Aorta (tissue), 5 donors: ENCODE measurements at places on chromosomes 13 and 19.

DNA sequence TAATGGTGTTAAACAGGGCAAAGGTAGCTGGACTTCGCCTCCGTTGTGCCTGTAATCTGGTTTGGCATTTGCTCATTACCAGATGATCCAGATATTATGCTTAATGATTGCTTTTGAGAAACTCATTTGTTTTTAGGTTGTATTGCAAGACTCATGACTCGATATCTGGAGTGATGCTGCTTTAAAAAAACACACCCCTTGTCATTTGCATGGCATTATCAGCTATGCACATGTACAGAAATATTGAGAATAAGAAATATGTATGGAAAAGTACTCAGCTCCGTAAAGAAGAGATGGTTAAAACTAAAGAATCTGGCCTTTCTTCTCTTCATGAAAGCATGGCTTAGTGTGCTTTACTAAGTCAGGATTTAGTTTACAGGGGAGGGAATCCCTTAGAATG is 95.0 kb downstream of the ARHGEF7 start:
- H3K27ac ChIP-seq: no peak overlapping the region
- H3K36me3 ChIP-seq: no peaks in the 10 kb centered on the region
- DNase-seq: no peak
- H3K4me3 ChIP-seq: peak overlapping the region; percentile 20
- H3K4me1 ChIP-seq: peaks cover 2% of the 10 kb centered on the region

DNA sequence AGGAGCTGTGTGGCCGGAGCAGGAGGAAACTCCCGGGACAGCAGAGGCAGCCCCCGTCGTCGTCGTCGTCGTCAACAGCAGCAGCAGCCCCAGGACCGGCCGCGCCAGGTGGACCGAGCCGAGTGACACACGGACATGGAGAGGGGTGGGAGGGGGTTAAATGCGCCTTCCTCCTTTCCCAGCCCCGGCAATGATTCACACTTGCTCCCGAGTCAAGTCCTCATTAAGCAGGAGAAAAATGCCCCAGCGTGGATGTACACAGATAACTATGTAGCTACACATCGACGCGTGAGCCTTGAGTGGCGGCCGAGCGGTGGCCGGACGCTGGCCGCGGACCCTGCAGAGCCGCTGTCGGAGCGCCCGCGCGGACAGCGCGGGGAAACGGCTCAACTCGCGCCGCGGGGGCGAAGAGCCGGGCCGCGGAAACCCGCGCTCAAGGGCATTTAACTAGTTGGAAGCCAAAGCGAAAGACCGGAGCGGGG is 645 bp downstream of the UBL3 start:
- H3K4me3 ChIP-seq: peak overlapping the region; percentile 85
- H3K4me1 ChIP-seq: no peaks in the 10 kb centered on the region
- peak overlapping the region; percentile 96 for H3K27ac ChIP-seq
- no peaks in the 10 kb centered on the region for H3K36me3 ChIP-seq

DNA sequence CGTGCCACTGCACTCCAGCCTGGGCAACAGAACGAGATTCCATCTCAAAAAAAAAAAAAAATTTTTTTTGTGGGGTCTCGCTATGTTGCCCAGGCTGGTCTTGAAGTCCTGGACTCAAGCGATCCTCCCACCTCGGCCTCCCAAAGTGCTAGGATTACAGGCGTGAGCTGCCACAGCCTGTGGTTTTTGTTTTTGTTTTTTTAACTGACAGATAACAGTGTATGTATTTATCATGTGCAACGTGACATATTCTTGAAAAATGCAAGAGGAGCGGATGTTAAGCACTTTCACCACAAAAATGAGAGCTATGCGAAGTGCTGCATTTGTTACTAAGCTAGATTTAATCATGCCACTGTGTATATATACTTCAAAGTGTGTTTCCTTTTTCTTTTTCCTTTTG is 49.0 kb downstream of the ARHGEF18 start:
- H3K4me3 ChIP-seq: no peak overlapping the region
- H3K4me1 ChIP-seq: no peaks in the 10 kb centered on the region
- no peak overlapping the region for H3K27ac ChIP-seq
- no peak for DNase-seq

DNA sequence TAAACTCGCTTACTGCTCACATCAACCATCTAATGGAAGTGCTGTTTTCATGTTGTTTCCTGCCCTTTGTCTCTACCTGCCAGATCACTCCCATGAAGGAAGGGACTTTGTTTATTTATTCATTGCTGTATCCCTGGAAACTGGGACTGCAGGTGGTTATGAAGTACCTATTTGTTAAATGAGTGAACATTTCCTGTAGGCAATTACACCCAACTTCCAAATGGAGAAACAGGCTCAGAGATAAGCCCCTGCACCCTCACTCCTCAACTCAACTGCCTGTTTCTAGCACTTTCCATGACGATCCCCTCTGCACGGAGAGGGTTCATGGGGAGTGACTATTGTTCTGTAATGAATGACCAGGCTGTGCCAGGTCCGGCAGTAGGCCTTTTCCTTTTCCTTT is 1.9 kb upstream of the SELENOW start:
- H3K36me3 ChIP-seq: peaks cover 4% of the 10 kb centered on the region
- no peaks in the 10 kb centered on the region for H3K4me1 ChIP-seq
- H3K4me3 ChIP-seq: no peak overlapping the region
- no peaks in the 10 kb centered on the region for H3K27me3 ChIP-seq

GRCh38 chr13:29266756-29267733 is 328.4 kb downstream of the SLC7A1 start:
- H3K36me3 ChIP-seq: peaks cover 3% of the 10 kb centered on the region
- H3K4me1 ChIP-seq: no peaks in the 10 kb centered on the region
- H3K27ac ChIP-seq: no peak overlapping the region
- H3K4me3 ChIP-seq: no peak overlapping the region

GRCh38 chr19:21352830-21353229 is 6.0 kb upstream of the ZNF738 start:
- no peak for DNase-seq
- H3K36me3 ChIP-seq: no peaks in the 10 kb centered on the region
- H3K4me1 ChIP-seq: no peaks in the 10 kb centered on the region
- H3K4me3 ChIP-seq: no peak overlapping the region

DNA sequence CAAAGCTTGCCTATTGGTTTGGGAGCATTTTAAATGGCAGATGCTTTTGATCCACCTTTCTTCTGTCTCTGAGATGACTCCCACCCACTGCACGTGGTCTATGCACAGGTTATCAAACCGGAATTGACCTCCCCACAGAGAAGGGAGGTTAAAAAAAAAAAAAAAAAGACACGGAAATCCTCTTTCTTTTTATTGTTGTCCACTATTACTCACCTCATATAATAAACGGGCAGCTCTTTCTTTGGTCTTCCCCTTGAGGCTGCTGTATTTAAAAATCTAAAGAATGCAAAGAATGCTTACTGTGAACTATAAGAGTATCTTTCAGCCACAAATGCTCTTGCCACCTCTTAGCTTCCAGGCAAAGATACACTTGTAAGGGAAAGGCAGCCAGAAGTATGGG is 329.7 kb downstream of the NDFIP2 start:
- no peaks in the 10 kb centered on the region for H3K36me3 ChIP-seq
- H3K27ac ChIP-seq: no peak overlapping the region
- no peak for DNase-seq
- no peaks in the 10 kb centered on the region for H3K4me1 ChIP-seq

- DNase-seq: no peak
- no peak overlapping the region for H3K27ac ChIP-seq
- H3K4me3 ChIP-seq: peak overlapping the region; percentile 65
- H3K4me1 ChIP-seq: no peaks in the 10 kb centered on the region
- H3K27me3 ChIP-seq: no peaks in the 10 kb centered on the region
These were observed 968 bp downstream of the RAVER1 start for GRCh38 chr19:10332158-10332964.

DNA sequence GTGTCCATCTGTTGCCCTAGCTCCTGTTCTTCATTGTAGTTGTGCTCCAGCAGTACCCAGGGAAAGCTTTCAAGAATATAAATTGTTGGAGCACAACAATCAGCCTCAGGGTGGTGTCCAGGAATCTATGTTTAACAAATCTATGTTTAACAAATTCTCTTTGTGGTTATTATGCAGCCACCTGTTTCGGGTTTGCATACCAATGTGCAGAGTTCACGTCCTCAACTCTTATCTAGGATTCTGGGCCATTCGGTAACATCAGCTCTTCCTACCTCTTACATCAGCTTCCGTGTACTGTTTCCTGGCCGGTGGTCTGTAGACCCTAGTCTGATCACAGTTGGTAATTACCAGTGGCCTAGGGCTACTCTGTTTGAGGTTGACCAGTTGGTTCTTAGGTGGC is 17.0 kb downstream of the MTUS2 start:
- no peak overlapping the region for H3K4me3 ChIP-seq
- DNase-seq: no peak
- peaks cover 3% of the 10 kb centered on the region for H3K4me1 ChIP-seq
- H3K27ac ChIP-seq: no peak overlapping the region

- no peaks in the 10 kb centered on the region for H3K27me3 ChIP-seq
- no peaks in the 10 kb centered on the region for H3K4me1 ChIP-seq
- H3K4me3 ChIP-seq: no peak overlapping the region
These were observed 17.7 kb upstream of the KLF5 start for GRCh38 chr13:73040968-73041596.

- DNase-seq: no peak
- H3K27me3 ChIP-seq: no peaks in the 10 kb centered on the region
- H3K4me3 ChIP-seq: no peak overlapping the region
- H3K4me1 ChIP-seq: no peaks in the 10 kb centered on the region
- H3K27ac ChIP-seq: no peak overlapping the region
These were observed 26.2 kb upstream of the OR7C2 start for GRCh38 chr19:14915116-14915515.

- H3K4me1 ChIP-seq: no peaks in the 10 kb centered on the region
- no peaks in the 10 kb centered on the region for H3K36me3 ChIP-seq
- no peaks in the 10 kb centered on the region for H3K27me3 ChIP-seq
These were observed 624.8 kb downstream of the LIG4 start for GRCh38 chr13:107590556-107590955.

GRCh38 chr13:44046428-44046827 is 166.7 kb downstream of the LACC1 start:
- H3K36me3 ChIP-seq: no peaks in the 10 kb centered on the region
- H3K27ac ChIP-seq: no peak overlapping the region
- H3K4me1 ChIP-seq: no peaks in the 10 kb centered on the region
- H3K27me3 ChIP-seq: no peaks in the 10 kb centered on the region
- H3K4me3 ChIP-seq: no peak overlapping the region

- H3K36me3 ChIP-seq: peaks cover 11% of the 10 kb centered on the region
- H3K27me3 ChIP-seq: no peaks in the 10 kb centered on the region
- H3K27ac ChIP-seq: no peak overlapping the region
- no peak for DNase-seq
These were observed 12.9 kb downstream of the ADGRE5 start for GRCh38 chr19:14394167-14394566.

GRCh38 chr13:56563663-56564062 is 577.1 kb upstream of the PRR20A start:
- H3K4me3 ChIP-seq: no peak overlapping the region
- no peaks in the 10 kb centered on the region for H3K36me3 ChIP-seq
- no peaks in the 10 kb centered on the region for H3K4me1 ChIP-seq
- H3K27ac ChIP-seq: no peak overlapping the region
- H3K27me3 ChIP-seq: no peaks in the 10 kb centered on the region

DNA sequence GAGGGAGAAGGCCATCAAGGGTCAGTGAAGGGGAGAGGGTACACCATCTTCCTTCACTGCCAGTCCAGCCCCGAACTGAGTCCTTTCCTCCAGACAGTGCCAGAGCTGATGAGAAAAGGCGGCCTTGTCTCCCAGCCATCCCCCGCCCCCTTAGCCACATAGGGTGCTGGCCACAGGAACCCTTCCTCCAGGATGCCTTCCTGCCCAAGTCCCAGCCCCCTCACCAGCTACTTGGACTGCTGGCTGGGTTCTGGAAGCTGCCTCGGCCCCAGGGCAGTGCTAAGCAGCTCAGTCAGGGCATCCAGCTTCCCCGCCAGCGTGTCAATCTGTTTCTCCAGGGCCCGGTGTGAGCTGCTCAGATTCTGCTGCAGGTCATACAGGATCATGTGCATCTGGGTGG is 12.6 kb upstream of the SMG9 start:
- no peaks in the 10 kb centered on the region for H3K36me3 ChIP-seq
- no peak overlapping the region for H3K4me3 ChIP-seq
- H3K4me1 ChIP-seq: no peaks in the 10 kb centered on the region
- H3K27me3 ChIP-seq: no peaks in the 10 kb centered on the region
- no peak for DNase-seq

GRCh38 chr13:40272776-40273139 is 393.7 kb downstream of the FOXO1 start:
- DNase-seq: no peak
- peak overlapping the region; percentile 46 for H3K27ac ChIP-seq
- peaks cover 2% of the 10 kb centered on the region for H3K4me1 ChIP-seq
- no peak overlapping the region for H3K4me3 ChIP-seq
- no peaks in the 10 kb centered on the region for H3K27me3 ChIP-seq

DNA sequence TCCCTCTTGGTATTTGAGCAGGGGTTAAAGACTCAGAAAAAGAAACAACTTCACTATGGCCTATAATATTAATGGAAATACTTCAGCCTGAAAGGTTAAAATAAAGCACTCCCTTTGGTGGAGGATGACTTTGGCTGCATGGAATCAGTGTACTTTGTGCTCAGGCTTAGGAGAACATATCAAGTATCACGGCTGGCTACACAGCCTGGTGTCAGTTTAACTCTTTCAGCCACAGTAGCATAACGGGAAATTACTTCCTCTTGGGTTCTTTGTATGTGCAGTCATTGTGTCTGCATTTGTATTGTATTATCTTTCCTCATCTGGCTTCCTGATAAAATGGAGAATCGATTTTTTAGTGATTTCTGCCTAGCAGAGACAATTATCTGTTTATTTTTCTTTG is 239.0 kb downstream of the GGACT start:
- H3K36me3 ChIP-seq: no peaks in the 10 kb centered on the region
- no peaks in the 10 kb centered on the region for H3K27me3 ChIP-seq
- DNase-seq: no peak
- H3K27ac ChIP-seq: no peak overlapping the region

DNA sequence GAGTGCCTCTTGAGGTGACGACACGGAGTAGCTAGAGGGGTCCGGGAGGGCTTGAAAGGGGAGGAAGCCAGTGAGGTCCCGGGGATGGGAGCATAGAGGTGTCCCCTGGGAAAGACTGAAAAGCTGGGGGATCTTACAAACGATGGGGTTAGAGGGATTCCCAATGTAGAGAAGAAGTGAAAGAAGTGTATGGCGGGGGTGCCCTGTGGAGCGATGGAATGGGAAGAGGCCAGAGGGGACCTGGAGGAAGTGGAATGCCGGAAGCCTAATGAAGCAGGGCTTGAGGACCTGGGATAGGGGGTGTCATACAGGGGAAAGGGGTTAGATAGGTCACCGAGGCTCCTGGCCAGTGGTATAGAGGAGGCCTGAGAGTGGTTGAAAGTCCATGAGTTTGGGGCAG is 580 bp downstream of the AP2A1 start:
- H3K36me3 ChIP-seq: no peaks in the 10 kb centered on the region
- peak overlapping the region; percentile 95 for H3K4me3 ChIP-seq
- DNase-seq: no peak
- no peaks in the 10 kb centered on the region for H3K4me1 ChIP-seq
- no peak overlapping the region for H3K27ac ChIP-seq
